ENCODE measurements at places on chromosomes 2 and 18.

GRCh38 chr2:2570871-2571270, 239.8 kb upstream of the MYT1L start:
- no peak for DNase-seq

- no peak for DNase-seq
These were observed 136.7 kb downstream of the LAMA3 start for GRCh38 chr18:23825978-23826405.

GRCh38 chr18:23284629-23285028, 149.3 kb downstream of the CABLES1 start:
- no peak for DNase-seq

DNA sequence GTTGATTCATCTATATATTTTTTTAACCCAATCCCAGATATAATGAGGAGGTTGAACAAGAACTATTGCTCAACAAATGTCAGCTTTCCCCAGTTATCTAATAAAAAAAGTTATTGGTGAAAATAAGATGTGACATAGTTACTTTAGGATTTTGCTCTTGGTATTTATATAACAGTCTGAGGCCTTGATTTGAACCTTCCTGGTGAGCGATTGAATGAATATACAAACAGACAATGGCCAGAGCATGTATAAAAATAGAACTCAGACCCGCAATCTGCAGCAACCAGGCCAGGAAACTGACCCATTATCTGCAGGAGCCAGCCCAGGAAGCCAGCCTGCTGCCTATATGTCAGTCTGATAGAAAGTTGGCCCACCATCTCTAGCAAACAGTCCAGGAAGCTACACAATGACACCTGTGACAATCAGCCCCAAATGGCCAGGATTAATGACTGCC, 81.6 kb downstream of the HS6ST1 start:
- no peak for DNase-seq

- no peak for DNase-seq
These were observed 1.4 kb downstream of the PARD6G start for GRCh38 chr18:80245781-80246444.

DNA sequence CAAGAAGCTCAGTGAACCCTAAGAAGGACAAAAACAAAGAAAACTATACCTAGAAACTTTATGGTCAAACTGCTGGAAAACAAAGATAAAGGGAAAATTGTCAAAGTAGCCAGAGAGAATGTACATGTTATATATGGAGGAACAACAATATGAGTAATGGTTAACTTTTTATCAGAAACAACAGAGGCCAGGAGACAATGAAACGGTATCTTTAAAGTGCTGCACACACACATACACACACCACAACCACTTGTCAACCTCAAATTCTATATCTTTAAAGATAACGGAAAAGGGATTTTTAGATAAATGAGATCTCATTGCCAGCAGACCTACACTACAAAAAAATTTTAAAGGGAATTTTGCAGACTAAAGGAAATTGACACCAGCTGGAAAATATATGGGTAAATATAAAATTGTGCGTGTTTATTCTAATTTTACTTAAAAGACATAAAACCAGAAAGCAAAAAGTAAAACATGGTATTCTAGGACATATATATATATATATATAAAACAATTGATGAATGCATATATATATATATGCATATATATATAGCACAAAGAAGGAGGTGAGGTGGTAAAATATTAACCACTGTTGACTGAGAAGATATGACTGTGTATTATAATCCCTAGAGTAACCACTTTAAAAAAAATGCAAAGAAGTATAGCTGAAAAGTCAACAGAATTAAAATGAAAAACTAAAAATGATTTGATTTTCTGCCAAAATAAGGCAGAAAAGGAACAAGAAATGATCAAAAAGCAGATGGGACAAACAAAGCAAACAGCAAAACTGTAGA, 172.0 kb downstream of the SRBD1 start:
- peak; percentile 36 for DNase-seq

DNA sequence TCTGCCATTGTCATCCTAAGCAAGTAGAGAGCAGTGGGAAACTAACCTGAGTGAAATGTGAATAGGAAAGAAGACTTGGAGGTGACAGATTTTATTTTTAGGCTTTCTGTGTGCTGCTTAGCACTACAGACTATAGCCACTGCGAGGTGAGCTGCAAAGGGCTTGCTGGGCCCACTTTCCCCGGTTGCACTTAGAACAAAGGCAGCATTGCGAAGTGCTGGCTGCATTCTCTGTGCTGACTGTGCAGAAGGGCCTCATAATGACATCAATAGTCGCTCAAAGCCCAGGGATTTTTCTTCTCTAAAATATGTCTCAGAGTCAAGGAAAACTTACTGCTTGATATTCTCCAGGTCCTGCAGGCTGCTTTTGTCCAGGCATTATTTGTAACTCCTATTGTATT, 592.1 kb downstream of the TDRD15 start:
- no peak for DNase-seq

DNA sequence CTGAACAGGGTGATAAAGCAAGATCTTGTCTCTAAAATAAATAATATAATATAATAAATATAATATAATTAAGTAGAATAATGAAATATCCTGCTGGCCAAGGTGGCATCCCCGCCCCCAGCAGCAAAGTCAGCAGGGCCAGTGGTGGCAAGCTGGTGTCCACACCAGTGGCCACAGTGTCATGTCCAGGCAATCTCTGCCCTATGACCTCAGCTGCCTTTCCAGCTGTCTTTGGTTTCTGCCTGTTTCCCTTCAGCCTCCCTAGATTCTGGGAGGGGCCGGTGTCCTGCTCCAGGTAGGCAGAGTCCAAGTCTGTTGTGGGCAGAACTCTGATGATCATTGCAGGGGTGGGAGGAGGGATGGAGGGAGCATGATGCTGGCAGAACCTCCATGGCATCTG, 16.2 kb upstream of the STEAP3 start:
- no peak for DNase-seq

DNA sequence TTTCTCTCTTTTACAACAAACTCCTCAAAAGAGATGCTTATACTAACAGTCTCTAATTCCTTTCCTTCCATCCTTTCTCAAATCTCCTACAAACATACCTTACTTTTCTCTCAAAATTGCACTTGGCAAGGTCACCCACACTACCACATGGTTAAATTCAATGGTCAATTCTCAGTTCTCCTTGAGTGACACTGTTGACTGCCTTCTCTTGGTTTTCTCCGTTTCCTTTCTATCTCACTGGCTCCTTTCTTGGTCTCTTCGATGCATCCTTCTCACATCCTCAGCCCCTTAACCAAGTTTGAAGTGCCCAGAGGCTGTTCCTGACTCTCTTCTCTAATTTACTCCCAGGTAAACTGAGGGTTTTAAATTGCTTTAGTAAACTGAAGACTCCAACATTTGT, 12.5 kb downstream of the C1D start:
- DNase-seq = no peak

GRCh38 chr2:241514986-241515737, 6.8 kb upstream of the STK25 start:
- DNase-seq = no peak

GRCh38 chr2:177000061-177000714, 212.4 kb upstream of the HNRNPA3 start:
- no peak for DNase-seq

DNA sequence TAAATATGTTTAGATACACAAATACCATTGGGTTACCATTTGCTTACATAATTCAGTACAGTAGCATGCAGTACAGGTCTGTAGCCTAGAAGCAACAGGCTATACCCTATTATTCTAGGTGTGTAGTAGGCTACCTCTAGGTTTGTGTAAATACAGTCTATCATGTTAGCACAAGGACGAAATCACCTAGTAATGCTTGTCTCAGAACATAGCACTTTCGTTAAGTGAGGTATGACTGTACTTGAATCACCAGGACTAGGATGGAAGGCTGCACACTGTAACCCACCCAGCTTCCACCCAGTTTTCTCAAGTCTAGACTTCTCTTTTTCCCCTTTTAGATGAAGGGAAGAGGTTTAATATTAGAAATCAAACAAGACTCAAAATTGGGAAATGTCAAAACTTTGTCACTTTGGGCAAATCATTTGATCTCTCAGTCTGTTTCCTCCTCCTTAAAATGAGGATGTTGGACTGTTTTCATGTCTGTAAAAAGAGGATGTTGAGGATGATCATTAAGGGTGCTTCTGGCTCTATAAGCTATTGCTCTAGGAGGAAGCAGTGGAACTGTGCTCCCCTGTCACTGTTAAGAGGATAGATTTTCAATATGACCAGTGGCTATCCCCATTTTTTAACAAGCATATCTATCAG, 3.7 kb upstream of the SOCS6 start:
- DNase-seq = no peak

DNA sequence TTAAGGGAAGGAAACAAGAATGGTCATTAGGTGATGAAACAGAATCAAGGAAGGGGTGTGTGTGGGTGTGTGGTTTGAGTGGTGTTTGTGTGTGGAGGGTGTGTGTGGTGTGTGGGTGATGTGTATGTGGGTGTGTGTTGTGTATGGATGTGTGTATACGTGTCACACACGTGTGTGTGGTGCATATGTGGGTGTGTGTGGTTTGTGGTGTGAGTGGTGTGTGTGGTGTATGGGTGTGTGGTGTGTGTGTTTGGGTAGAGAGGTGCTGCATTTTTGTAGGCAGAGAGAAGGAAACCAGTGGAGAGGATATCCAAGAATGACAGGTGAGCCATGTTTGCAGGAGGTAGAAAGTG, 1.1 kb upstream of the CEP192 start:
- no peak for DNase-seq

- no peak for DNase-seq
These were observed 218.5 kb downstream of the MYT1L start for GRCh38 chr2:2112416-2113105.

GRCh38 chr2:229445019-229445418, 173.9 kb upstream of the PID1 start:
- DNase-seq = no peak

DNA sequence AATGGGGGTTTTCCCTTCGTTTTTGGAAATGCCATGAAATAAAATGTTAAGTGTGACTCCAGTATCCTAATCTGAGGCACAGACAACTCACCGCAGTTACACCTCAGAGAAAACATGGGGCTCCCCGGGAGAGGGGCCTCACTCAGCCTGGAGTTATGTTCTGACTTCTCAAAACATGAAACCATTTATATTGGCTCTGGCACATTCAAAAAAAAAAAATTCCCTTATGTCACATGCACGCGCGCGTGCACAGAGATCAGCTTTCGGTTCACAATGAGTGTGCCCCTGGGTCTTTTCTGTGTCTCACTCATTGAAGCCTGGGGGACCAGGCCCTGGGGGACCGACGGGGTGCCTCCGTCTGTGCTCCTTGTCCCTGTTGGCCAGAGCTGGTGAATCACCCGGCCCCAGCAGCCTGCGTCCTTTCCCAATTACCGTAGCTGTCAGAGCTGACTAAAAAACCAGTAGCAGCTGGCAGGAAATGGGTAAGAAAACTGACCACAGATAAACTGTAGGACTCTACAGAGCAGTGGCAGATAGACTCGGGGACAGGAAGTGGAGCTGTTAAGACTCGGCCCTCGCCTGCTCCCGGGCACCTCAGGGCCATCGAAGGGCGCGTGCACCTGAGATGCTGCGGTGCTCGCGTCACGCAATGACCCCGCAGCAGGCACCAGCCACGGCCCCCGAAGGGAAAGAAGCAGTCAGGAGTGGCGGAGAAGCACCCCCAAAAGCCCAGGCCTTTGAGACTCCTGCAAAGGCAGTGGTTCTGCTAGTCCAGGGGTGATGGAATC, 138.3 kb upstream of the ID2 start:
- peak; percentile 73 for DNase-seq

- DNase-seq = no peak
These were observed 4.7 kb upstream of the NCK2 start for GRCh38 chr2:105739944-105740530.

DNA sequence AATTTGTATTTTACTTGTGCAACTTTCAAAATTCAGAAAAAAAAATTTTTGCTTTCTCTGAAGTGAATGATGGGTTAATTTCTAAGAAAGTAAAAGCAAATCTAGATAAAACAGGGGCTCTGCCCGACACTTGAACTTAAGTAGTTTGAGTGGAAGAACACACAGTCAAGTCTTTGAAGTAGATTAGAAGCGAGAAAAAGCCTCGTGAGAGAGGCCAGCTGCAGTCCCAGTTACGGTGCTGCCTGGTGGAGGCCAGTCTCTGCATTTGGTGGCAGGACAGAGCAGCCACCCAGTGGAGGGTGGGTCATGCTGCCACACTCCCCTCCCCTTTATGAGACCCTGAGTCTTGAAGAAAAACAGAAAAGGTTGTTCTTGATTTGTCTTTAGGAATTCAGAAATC, 81.8 kb downstream of the INPP5D start:
- no peak for DNase-seq

- DNase-seq = no peak
These were observed 204.1 kb downstream of the AFF3 start for GRCh38 chr2:99938250-99938649.

DNA sequence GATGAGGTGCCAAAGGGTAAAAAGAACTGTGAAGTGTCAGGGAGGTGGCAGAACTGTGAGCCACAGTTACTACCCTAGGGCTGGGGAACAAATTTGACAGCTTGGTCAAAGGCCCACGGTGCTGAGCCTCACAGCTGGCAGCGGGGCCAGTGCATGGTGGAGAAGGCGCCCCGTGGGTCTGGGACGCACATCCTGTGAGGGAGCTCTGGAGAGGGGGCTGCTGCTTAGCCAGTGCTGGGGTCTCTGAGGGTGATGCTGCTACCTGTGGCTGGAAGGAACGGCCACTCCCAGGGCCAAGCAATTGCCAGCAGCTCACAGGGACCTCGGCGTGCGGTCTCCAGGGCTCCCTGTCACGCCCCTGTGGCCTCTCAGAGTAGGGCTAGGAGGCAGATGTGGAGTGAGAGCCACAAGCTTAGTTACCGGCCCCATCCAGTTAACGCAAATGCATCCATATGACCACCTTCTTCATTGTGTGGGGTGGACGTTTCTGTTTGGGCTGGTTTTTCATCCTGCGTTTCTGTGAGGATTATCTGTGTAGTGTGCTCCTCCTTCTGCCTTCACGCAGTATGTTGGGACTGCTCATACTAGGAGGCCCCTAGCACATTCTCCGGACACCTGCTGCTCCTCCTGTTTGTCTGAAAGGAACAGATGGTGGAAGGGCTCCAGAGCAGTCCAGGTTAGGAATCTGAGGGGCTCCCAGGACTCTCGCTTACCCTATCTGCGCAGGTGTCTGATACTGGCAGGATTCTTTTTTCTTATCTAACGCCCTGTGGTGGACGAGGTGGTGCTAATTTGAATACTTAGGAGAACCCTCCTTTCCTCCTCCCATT, 26.0 kb downstream of the STK25 start:
- DNase-seq = no peak

- DNase-seq = no peak
These were observed 449.5 kb upstream of the PKDCC start for GRCh38 chr2:41598161-41598894.

GRCh38 chr2:235463893-235464292, 29.9 kb upstream of the AGAP1 start:
- no peak for DNase-seq

GRCh38 chr2:233105156-233105895, 45.2 kb downstream of the INPP5D start:
- DNase-seq = no peak

GRCh38 chr2:55885944-55886281, 37.7 kb downstream of the EFEMP1 start:
- DNase-seq = no peak

All from NAMALWA (cell line).